Stimulated activated CD4-positive, alpha-beta T cell treated with anti-CD3 and anti-CD28 coated beads, TNF-alpha, amount 100 ng/mL, for 24 hours (primary cell): ENCODE measurements at places on chromosomes 3 and 15.

GRCh38 chr3:113285226-113285625 is 73.9 kb downstream of the BOC start:
- no peak for DNase-seq

- no peak for DNase-seq
Observed at GRCh38 chr3:38121832-38122461, 15.0 kb downstream of the ACAA1 start.

DNA sequence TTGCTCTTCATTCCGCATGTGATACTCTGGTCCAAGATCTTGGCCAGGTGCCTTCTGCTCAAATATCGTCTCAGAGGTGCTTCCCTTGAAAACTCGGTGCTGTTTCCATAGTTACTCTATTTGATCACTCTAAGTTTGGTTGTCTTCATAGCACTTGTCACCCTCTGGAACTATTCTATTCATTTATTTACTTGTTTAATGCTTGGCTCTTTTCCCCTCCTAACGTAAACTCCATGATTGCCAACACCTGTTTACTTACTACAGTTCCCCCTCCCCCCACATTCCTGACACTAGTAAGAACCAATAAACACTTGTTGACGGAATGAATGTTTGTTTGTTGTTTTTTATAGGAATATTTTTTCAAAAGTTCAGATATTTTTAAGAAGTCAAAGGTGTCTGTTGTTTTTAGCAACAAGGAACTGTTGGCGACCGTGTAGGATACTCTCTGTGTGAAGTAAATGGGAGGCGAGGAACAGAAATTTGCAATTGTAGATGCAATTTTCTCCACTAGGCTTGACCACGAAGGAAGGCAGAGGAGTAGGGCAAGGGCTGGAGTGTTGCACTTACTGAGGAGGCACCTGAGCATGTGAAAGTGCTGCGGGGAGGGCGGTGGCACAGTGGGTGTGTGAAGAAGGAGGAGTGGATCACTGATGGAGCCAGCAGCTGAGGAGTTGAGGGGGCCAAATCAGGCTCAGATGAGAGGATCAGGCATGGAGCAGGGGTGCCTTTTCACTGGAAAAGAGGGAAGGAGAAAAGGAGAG is 48.4 kb downstream of the MOBP start:
- no peak for DNase-seq

- peak; percentile 44 for DNase-seq
Observed at GRCh38 chr3:157239082-157239704, 79.2 kb upstream of the CCNL1 start.

DNA sequence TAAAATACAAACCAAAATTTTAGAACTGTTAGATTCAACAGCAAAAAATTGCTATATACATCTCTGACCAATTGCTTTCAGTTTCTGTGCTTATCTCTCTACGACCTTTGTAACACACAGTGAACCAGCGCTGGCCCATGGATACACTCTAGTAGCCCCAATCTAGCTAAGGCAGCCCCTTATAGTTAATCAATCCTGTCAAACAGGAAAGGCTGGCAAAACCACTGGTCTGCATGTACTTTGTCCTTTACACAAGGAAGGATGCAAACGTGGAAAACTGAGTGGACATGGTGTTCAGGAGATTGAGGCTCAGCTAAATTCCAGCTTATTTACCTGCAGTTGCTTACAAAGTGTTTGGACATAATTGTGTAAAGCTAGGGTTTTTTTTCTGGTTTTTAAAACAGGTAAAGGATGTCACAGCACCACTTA is 25.9 kb downstream of the ADGRG7 start:
- no peak for DNase-seq

- DNase-seq: no peak
Observed at GRCh38 chr15:101264011-101264410, 12.2 kb upstream of the CHSY1 start.

DNA sequence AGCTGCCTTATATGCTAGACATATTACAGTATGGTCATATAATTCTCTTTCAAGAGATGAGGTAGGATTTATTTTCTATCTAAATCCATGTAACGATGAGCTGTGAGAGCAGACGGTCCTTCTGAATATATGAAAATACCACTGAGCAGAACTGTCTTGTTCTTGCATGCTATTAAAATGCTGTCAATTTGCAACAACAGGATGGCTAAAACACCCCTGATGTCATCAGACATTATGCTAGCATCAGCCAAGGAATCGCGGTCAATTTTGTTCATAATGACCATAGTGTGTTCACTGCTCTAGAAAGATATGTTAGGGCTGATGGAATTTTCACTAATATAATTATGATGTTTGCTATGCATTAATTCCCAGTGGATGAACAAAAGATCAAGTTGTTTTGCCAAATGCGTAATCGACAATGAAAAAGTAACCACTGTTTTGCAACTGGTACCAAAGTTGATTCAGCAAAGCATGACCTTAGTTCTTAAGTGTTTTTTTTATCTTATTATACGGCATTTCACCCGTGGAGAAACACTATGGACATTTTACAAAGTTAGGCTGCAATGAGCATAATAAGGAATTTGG is 765.4 kb upstream of the NR2F2 start:
- no peak for DNase-seq

- DNase-seq: no peak
Observed at GRCh38 chr15:45425135-45425534, 46.8 kb upstream of the GATM start.

DNA sequence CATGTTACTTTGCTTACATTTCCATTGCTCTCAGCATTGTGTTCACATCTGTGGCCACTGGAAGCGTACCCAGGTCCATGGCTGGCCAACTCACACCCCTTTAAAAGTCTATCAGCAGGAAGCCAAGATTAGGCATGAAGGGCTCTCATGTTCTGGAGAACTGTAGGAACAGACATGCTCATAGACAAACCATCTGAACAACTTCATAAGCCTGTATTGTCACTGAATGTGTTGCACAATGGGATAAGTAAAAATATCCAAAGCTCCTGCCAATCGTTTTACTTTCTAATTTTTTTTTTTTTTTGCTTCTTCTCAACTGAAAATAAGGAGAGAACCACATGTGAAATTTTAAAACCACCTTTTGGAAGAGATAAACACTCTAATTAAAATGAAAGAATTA is 6.4 kb downstream of the RPLP1 start:
- DNase-seq: no peak

DNA sequence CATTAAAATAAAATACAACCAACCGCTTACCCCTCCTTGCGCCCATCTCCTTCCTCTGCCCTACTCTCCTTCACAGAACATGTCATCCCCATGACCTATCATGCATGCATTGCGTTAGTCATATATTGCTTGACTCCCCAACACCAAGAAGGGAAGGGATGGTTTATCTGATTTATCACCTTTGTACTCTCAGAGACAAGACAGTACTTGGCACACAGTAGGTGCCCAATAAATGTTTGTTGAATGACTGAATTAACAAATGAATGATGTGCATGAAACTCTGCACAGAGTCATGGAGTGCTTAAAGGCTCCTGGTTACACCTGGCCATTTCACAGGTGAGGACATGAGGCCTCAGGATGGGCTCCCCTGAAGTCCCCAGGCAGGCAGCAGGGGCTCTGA is 59.7 kb downstream of the IQSEC1 start:
- no peak for DNase-seq

- DNase-seq: no peak
Observed at GRCh38 chr3:12443781-12444522, 40.3 kb upstream of the TSEN2 start.

- DNase-seq: no peak
Observed at GRCh38 chr3:96657710-96658109, 156.7 kb upstream of the EPHA6 start.

DNA sequence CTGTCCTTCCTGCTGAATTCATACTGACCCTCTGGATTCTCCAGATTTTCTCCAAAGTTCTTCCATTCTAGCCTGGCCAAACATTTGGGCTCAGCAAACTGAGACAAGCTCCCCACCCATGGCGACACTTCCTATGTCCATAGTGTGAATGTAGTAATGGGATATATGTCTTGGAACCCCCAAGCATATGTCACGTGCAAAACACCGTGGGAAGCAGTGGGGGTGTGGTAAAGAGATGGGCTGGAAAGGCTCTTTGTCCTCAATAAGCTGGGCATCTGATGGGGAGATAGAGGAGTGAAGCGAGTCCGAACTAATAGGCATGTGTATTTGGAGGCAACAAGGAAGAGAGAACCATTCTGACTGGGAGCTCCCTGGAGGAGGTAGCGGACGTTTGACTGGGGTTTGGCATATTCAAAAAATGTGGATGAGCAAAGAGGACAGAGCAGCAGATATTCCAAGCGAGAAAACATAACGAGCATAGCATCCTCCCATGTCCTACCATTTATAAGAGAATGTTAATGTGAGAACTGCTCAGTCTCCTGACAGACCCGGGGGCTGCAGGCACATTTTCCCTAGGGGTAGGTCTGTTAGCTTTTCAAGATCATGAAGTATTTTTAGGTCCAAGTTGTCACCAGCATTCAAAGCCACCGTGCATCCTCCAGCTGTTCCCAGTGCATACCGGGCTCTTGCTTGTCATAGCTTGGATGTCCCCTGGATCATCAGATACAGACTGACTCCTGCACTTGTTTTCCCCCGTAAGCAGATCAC is 25.6 kb downstream of the TPM1 start:
- no peak for DNase-seq

DNA sequence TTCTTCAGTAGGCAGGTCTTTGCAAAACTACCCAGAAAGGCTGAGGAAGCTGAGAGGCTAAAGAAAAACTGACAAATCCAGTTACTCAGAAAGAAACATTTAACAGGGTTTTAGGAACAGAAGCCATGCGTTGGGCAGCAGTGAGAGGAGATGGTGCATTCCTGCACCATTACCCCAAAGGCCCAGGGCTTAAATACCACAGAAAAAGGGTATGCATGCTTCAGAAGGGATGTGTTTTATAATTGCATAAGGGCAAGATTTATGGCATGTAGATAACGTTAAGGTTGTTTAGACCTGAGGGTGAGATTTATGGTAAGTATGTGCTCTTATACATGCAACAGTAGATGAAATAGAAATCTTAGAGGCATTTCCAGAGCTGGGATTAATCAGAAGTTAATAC is 10.0 kb downstream of the C3orf52 start:
- no peak for DNase-seq

GRCh38 chr3:48428088-48428571 is 1.8 kb downstream of the PLXNB1 start:
- no peak for DNase-seq

DNA sequence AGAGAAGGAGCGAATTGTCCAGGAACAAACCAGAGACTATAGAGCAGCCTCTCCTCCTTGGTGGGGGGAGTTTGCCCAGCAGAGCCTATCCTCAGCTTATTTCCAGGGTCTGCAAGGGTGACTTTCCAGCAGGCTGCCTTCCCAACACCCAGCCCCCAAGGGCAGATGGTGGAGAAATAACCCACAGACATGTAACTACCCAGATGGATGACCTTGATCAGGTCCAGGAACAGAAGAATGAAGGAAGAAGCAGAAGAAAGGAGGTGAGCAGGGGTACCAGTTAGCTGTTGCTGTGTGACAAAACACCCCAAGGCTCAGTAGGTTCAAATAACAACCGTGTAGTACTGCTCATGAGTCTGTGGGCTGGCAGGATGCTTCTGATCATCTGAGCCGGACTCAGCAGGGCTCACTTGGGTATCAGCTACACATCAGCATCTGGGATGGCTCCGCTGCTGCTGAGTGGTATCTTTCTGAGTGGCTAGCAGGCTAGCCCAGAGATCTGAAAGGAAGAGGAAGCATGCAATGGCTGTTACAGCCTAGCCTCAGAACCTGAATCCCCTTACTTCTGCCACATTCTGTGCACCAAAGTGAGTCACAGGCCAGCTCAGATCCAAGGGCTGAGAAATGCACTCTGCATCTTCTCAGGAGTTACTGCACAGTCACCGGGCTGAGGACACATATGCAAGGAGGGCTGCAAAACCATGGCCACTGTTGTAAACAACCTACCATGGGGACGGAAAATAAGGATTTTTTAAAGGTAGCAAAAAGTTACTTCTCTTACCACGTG is 22.2 kb upstream of the TXNRD3 start:
- DNase-seq: no peak

DNA sequence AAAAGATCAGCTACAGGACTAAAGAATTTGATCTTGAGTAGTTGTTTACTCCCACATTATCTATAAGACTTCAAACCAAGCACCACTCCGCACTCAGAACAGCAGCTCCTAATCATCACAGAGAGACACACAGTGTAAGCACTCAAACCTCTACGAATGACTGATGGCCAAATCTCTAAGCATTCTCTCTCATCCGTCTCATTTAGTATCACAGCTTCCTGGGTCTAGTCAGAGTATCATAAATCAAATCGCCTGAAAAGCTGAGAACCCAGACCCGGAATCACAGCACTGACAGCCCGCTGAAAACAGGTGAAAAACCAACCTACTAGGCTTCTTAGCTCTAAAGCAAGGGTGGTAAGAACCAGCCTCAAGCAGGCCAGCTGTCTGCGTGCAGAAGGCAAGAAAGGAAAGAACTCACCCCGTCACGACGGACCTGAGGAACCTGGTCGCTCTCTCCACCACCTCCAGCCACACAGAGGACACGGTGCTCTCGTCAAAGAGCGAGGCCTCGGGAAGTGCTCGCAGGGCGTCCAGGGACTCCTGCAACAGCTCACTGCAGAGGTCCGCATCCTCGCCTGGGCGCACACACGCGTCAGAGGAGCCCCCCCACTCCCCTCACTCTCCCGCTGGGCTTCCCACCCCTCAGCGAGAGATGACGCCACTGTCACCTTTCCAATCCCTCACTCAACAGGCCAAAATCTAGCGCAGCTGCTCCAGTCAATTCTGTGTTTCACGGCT is 47.9 kb downstream of the HERC2 start:
- DNase-seq: no peak

- no peak for DNase-seq
Observed at GRCh38 chr15:60313906-60314305, 83.9 kb downstream of the ANXA2 start.

DNA sequence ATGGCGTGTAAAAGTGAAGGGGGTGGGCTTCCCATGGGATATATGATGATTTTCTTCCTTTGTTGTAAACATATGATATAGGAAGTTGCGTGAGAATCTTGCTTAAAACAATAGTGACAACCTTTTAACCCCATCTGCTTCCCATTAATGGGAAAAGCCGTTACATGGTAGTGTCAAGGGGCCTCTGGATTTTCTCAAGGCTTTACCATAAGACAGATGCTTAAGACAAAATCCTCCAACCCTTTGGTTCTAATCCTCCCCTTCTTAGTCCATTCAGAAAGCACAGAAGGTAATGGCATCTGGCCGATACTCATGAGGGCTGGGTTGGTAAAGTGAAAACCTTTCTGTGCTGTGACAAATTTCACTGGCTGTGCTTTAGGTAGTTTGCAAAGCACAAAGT is 25.0 kb downstream of the DPH3 start:
- DNase-seq: no peak
